ENCODE measurements at places on chromosomes 7 and 10.
A peak's percentile ranks its signal among the peaks of the same experiment; 100 is the strongest.

- DNase-seq = no peak
Observed at GRCh38 chr7:148042935-148043631, 547.5 kb upstream of the C7orf33 start.

GRCh38 chr7:50771120-50772002, 11.3 kb downstream of the GRB10 start:
- no peak for DNase-seq

DNA sequence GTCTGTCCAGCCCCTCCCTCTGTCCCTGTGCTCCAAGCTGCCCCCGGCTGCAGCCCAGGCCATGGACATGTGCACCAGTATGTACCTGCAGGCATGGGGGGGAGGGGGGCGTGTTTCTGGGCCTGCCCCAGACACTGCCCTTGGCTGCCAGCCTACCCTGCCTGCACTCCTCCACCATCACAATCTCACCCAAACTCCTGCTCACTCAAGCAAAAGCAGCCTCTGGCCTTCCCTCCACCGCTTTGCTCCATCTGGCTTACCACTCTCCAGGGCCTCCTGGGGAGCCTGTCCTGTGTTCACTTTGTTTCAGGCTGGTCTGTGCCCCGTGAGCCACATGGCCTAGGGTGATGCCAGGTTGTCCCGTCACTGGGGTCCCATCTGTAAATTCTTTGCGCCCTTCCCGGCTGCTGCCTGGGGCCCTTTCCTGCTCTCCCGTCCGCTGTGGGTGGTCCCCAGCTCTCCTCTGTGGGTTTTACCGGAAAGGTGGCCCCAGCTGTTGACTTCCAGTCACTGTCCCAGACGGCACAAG, 33.3 kb upstream of the PPIF start:
- no peak for DNase-seq

GRCh38 chr10:132860532-132860931, 74.6 kb upstream of the NKX6-2 start:
- DNase-seq = no peak

DNA sequence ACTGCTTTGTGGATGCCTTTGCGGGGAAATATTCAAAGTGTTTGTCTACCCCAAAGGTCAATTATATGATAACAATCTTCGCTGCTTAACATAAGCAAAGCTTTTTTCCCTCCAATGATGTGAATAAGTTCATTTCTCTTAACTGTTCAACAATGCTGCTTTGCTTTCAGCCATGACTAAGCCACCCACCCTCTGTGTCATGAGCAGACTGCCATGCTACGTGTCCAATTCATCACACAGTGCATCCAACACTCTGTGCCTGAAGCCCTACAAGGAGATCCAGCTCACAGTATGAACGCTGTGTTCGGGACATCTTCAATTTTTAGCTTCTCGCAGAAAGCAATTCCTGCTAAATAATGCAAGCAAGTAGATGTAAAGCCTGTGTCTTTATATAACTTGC, 5.7 kb upstream of the TAS2R40 start:
- DNase-seq = no peak

- DNase-seq = no peak
Observed at GRCh38 chr7:16079723-16080122, 341.6 kb downstream of the CRPPA start.

GRCh38 chr7:44322631-44323363, 2.6 kb downstream of the CAMK2B start:
- no peak for DNase-seq

DNA sequence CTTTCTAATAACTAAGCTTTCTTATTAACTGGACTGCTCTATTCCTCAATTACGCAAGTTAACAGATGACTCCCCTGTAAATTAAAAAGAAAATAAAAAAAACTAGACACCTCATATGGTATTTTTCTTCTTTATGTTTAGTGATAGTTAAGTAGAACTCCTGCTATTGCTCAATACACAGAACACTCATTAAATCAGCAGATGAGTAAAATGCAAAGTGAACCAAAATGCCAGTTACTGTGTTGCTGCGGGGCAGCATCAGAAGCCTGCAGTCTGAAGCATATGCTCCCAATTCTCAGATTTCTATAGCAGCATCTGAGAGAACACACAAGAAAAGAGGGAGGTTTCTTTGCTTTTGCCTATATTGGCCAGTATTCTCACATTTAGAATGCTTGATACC, 28.4 kb downstream of the CDK6 start:
- DNase-seq = no peak

DNA sequence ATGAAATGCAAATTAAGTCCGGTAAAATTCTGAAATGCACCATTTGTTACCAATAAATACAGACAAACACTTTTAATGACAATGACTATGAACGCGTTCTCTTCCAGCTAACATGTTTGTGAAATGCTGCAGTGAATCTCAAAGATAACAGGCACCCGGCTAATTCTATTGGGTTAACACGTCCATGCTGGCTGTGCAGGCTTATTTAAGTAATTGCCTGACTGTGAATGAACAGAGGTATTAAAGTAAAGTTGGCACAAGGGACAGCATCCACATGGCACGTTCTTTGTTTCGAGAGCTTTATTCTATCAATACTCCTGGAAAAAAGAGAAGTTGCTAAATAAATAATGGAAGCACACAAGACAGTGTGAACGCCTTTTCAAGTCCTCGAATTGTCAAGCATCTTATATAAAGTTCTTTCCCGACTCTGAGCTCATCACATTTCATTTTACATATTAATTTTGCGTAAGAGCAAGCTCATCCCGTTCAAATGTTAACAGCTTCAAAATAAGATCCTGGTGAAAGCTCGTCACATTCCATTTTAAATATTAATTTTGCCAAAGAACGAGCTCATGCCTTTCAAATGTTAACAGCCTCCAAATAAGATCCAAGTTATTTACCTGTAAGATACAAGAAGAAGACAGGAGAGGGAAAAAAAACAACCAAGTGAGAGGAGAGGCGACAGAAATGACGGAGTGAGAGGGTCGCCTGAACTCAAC, 111.3 kb upstream of the RHEB start:
- no peak for DNase-seq

- no peak for DNase-seq
Observed at GRCh38 chr7:97107192-97107800, 10.2 kb upstream of the SDHAF3 start.

- DNase-seq = no peak
Observed at GRCh38 chr7:27547401-27547800, 115.3 kb downstream of the HIBADH start.

GRCh38 chr10:16155834-16156233, 281.0 kb upstream of the PTER start:
- no peak for DNase-seq

DNA sequence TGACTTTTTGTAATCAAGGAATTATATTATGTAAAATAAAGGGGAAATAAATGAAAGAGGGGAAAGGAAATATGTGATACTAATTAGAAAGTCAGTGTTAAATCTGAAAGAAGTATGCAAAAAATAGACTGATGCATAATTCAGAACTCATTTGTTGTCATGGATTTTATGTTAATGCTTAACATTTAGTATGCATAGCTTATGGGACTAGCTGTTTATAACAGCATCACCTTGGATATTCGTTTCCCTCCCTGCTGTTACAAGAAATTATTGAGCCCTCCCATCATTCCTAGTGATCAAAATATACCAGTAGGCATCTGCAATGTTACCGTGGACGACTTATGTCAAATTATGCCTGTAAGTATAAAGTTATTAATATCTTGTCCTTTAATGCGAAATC, 85.9 kb downstream of the HECTD2 start:
- DNase-seq = no peak

GRCh38 chr7:126716321-126716720, 536.4 kb downstream of the GRM8 start:
- no peak for DNase-seq

DNA sequence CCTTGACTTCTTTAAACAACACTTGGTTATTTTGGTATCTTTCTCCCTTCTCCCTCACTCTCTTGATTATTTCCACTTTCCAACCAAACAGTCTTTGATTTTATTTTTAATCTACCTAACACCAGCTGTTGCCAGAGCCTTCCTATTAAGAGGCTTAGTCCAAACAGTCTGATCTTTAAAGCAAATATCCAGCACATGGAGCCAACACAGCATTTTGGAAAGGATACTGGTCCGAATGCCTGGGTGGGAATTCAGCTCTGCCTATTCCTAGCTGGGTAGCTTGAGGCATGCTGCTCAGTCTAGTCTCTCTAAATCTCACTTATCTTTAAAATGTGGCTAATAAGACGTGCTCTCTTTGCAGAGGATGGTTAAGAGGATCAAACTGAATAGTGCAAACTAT, 129.3 kb downstream of the NRCAM start:
- DNase-seq = no peak

- DNase-seq = no peak
Observed at GRCh38 chr10:120506674-120507073, 49.6 kb downstream of the PLPP4 start.

DNA sequence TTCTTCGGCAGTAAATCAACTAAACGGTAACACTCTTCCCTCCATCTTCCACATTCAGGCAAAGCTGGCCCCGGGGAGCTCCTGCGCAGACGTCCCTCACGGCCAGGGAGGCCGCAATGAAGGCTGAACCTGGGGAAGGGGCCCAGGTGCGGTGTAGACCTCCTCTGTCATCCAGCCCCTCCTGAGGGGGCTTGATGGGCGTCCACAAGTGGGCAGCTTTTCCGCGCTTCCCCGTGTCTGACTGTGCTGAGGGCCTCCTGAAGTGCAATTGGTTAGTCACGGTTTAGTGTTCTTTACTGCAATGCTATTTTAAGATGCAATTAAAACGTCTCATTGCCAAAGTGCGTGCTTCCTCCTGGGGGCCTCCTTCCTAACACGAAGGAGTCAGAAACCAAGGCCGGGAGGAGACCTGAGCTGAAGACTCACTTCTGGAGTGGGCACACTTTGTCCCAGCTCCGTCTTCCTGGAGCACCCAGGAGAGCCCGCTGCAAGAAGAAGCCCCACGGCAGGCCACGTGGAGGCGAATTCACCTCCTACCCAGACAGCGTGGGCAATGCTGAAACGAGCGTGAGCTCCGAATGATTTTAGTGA, 173.3 kb downstream of the ELFN1 start:
- no peak for DNase-seq

GRCh38 chr10:88254091-88254490, 329.0 kb downstream of the RNLS start:
- DNase-seq = no peak

- peak; percentile 66 for DNase-seq
Observed at GRCh38 chr10:22335173-22335933, 9.9 kb upstream of the SPAG6 start.

DNA sequence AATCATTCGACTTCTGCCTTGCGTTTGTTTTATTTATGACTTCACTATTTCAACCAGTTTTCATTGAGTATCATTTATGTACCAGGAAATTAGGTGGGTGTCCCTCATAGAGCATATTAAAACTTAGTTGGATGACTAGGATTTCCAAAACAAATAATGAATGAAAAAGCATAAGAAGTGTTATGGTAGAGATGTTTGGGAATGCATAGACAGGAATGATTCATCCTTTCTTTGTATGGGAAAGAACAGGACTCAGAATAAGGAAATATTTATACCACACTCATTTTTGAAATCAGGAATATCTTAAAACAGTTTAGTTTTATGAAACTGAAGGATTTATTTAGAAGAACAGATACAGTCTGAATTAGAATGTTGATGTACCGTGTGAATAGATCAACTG, 315.7 kb downstream of the EXOC4 start:
- DNase-seq = no peak

DNA sequence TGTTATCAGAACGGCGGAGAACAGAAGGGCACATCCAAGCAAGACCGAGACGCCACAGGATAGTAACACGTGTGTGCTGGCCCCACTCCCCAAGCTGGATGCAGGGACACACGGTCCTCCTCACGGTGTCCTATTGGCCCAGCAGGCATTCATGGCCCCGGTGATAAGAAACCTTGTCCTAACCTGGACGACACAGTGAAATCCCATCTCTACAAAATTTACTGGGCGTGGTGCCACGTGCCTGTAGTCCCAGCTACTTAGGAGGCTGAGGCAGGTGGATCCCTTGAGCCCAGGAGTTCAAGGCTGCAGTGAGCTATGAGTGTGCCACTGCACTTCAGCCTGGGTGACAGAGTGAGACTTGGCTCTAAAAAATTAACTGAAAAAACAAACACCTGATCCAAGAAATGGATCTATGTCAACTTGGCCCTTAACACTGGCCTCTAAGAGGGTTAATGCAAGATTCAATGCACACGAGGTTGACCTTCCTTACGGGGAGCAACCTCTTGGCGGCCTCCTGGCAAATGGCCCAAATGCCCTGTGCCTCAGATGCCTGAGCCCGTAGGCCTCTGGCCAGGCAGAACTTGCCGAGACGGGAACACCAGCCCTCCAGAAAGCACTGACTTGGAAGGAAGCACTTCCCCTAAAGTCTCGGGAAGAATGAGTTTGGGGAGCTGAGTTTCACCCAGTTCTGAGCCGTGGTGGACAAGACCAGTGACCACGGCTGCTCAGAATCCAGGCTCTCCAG, 72.3 kb downstream of the ZRANB1 start:
- DNase-seq = no peak

- DNase-seq = no peak
Observed at GRCh38 chr7:14738086-14738485, 164.5 kb downstream of the DGKB start.

DNA sequence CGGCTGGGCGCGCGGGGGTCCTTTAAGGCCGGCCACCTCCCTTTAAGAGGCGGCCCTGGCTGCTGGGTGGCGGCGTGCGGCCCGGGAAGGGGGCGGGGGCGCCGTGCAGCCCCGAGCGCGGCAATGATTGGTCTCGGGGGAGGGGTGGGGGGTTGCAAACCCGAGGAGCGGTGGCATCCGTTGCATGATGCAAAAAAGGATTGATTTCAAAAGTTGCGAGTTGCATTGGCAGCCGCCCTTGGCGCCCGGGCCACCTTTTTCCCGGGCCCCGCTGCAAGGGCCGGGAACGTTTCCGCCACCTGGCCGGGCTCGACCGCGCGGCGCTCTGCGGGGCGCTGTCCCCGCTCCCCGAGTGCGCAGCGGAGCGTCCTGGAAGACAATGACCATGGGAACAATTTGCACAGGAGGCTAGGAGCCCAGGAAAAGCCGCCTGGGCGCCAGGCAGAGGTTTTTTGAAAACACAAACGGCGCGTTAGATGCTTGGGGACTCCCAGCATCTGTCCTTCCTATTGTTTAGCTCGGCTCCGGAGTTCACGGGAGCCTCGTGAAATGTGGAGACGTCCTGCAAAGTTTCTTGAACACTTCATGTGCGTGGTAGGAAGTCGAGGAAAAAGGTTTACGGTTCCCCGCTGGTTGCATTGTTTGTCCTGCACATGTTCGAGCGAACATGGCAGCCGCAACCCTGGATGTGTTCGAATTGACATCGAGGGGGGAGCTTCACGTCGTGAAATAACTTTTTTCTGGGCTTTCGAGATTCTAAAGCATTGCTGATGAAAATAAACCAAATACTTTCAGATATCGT, at the start of gene SEPHS1:
Gene SEPHS1, minus strand, starts transcription at position 78 of the 802 bp plus-strand sequence. CDS start 3,343 bp downstream, outside the sequence.
- peak; percentile 86 for DNase-seq

GRCh38 chr7:106126170-106126938, 14.2 kb upstream of the SYPL1 start:
- peak; percentile 52 for DNase-seq

GRCh38 chr7:112594397-112594796, 113.6 kb downstream of the LSMEM1 start:
- DNase-seq = no peak

- no peak for DNase-seq
Observed at GRCh38 chr10:9097991-9098306, 1043.5 kb downstream of the GATA3 start.

- DNase-seq = no peak
Observed at GRCh38 chr7:127858091-127858914, 172.9 kb downstream of the LRRC4 start.
